Fibroblast of skin of back (primary cell): ENCODE measurements at places on chromosomes 1 and 21.

DNA sequence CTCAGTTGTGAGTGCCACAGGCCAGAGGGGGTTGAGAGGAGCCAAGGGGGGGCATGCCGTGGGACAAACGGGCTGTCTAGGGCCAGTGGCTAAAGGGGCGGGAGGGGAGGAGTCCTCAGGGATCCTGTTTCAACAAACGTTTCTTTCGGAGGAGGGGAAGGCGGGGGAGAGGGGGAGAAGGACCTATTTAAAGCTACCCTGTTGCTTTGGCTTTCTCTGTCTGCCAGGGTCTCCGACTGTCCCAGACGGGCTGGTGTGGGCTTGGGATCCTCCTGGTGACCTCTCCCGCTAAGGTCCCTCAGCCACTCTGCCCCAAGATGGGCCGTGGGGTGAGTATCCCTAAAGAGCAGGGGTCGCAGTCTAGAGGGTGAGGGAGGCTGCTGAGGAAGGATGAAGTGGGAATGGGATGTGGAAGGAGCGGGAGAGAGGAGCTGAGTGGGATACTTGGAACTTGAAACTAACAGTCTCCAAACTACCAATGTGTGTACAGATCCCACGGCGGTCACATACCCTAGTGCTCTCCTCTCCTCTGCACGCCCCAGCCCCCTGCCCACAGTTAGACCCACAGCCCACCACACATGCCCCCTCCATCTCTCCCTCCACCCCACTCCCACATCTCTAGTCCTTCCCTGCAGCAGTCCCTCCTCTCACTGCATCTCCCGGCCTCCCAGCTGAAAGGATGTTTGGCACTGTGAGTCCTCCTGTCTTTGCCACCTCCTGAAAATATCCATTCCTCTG is at the start of gene ATP1A2:
ATP1A2 (plus strand) TSS at position 215 of the 738 bp plus-strand sequence; CDS start at position 318, 103 bp downstream.
- no peak for DNase-seq

GRCh38 chr1:200558866-200559459 is 61.6 kb downstream of the KIF14 start:
- peak; percentile 61 for DNase-seq

GRCh38 chr21:41808846-41809245 is 42.0 kb upstream of the RIPK4 start:
- DNase-seq, result no peak

- DNase-seq, result peak; percentile 41
Measured at GRCh38 chr21:15688016-15688415, 41.8 kb upstream of the USP25 start.

GRCh38 chr1:92797961-92798360 is 13.1 kb upstream of the EVI5 start:
- peak; percentile 59 for DNase-seq

- DNase-seq, result no peak
Measured at GRCh38 chr1:227082999-227083746, 143.1 kb downstream of the COQ8A start.

GRCh38 chr1:43366601-43367025 is 1.2 kb downstream of the ELOVL1 start:
- DNase-seq, result peak; percentile 48

DNA sequence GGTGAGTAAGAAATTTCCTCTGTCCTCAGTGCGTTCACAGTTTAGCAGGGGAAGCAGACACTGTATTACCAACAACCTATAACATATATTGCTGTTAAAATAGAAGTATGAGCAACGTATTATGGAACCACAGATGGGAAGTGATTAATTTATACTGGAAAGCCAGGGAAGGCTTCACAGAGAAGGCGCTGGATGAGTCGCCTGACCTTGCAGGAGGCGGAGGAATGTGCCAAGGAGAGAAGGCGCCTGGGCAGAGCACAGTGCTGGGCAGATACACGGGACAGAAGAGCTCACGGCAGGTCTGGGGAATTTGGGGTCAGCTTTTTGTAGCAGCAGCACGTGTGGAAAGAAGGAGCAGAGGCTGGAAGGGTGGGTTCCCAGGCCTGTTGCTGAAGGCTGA is 116.3 kb downstream of the DHRS3 start:
- peak; percentile 77 for DNase-seq
